ENCODE measurements at places on chromosomes 7 and 10.

- DNase-seq, result no peak
These were observed 8.0 kb upstream of the CELF2 start for GRCh38 chr10:11009471-11010308.

GRCh38 chr7:107414198-107414597, 55.7 kb upstream of the GPR22 start:
- DNase-seq, result no peak

DNA sequence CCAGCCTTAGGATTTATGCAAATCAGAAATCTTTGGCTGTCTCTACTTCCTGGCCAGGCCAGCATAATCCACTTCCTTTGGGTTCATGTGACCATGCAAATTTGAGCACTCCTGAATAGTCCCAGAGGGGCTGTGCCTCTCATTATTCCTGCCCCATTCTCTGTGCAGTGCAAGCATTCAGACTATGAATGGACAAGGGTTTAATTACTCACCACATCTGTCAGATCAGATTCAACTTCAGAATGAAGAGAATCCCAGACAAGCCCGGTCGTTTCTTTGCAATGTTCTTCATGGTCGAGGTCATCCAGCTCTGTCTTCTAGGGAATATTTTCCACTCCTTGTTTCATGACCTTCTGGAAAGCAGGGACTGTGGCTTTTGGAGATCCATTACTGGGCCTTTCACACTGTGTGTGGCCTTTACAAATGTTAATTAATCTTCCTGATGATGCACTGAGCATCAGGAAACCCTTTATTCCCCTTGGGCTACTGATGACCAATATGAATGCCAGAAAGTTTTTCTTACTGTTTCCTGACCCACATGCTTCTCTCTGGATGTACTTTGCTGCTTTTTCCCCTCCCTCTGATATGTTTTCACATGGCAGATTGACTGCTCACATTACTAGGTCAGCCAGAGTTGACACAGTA, 217.6 kb upstream of the TCF7L2 start:
- DNase-seq, result peak; percentile 77

GRCh38 chr7:83581667-83582435, 67.1 kb downstream of the SEMA3E start:
- DNase-seq, result no peak

- DNase-seq, result peak; percentile 20
These were observed 1.2 kb downstream of the ADIRF start for GRCh38 chr10:86969421-86970041.

- DNase-seq, result peak; percentile 15
These were observed 179.5 kb upstream of the LRGUK start for GRCh38 chr7:133947458-133948254.

GRCh38 chr7:148173369-148173768, 417.2 kb upstream of the C7orf33 start:
- DNase-seq, result peak; percentile 98

DNA sequence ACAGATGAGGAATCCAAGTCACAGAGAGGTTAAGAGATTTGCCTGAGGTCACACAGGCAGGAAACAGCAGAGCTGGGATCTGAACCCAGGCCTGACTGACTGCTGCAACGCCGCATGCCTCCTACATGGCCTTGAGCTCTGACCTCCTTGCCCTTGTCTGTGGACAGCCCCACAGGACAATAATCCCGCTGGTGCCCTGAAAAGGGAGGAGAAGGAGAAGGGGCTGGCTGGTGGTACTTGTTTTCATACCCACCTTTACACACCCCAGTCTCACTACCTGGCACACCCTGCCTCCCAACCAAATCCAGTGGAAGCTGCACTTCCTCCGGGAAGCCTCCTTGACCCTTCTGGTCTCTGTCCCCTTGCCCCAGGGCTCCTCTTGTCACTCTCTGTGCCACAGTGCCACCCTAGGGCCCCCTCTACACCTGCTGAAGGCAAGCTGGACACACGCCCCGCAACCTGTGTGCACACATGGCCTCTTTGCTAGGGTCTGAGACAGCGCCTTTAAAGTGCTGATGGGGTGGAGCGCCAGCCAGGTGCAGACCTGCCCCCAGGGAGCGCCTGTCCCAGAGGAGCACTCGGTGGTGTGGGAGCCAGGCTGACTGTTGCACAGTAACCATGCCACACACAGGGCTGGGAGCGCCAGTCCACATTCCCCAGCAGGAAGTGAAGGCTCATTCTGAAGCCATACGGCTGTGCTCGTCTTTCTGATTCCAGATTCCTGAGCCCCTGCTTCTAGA, 38.6 kb downstream of the ZCCHC24 start:
- peak; percentile 77 for DNase-seq

- DNase-seq, result no peak
These were observed 3.2 kb downstream of the TNS3 start for GRCh38 chr7:47578579-47579270.

- DNase-seq, result no peak
These were observed 5.8 kb downstream of the EVX1 start for GRCh38 chr7:27248427-27248806.

- no peak for DNase-seq
These were observed 84.9 kb upstream of the AGK start for GRCh38 chr7:141466151-141466904.

DNA sequence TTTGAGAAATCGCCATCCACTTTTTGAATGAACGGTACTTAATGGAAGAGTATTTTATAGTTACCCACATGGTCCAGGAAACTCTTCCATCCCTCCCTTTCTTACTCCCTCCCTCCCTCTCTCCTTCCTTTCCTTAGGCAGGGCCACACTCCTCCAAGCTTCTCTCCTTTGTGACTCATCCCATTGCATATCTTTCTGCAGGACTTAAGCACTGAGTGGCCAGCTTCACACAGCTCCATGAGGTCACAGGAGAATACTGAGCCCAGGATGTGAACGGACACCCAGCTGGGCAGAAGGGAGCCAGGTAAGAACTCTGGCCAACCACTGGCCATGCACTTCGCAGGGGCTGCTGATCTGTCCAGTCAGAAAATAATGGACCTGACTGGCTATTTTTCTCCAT, 189.7 kb upstream of the ADCY1 start:
- no peak for DNase-seq

- DNase-seq, result peak; percentile 69
These were observed 30.7 kb upstream of the APBB1IP start for GRCh38 chr10:26407406-26407969.

DNA sequence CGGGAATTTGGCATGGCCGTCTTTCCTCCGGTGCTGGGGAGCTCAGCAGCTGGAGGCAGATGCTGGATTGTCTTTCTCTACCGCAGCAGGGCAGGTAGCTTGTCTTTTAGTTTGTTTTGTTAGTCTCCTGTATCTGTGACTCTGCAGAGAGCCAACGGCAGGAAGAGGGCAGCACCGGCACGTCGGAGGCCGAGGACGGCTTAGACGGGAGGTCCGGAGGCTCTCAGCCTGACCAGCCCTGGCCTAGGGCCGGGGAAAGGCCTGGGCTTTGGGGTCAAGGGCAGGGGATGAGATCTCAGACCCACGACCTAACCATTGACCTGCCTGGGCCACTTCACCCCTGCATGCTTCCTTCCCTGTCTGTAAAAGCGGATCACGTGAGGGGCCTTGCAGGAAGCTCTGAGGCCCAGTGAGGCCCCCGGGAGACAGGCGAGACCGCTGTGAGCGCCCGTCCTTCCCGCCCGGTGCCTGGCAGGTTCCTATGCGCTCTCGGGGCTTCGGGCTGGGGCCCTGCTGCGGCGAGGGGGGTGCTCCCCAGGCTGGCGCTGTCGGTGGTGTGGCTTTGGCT, 72.7 kb downstream of the LHPP start:
- no peak for DNase-seq

DNA sequence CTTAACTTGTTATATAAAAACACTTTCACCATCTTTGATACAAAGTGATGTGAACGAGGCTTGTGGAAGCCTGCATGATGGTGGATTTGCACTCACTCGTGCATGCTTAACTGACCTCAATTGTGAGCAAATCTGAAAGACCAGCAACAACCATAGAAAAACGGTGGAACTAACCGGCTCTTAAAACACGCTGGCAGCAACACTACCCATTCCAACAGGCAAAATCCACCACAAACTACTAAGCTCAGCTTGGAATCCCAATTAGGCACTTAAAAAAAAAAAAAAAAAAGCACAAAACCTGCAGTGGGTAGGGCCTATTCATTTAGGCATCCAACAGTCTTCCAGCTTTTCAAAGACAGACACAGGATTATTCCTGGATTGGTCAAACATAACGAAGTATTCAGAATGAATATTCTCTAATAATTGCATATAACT, 1.8 kb downstream of the GDI2 start:
- DNase-seq, result peak; percentile 36

GRCh38 chr7:70678621-70679251, 453.2 kb upstream of the GALNT17 start:
- no peak for DNase-seq

GRCh38 chr10:3040069-3040468, 27.3 kb upstream of the PFKP start:
- no peak for DNase-seq

DNA sequence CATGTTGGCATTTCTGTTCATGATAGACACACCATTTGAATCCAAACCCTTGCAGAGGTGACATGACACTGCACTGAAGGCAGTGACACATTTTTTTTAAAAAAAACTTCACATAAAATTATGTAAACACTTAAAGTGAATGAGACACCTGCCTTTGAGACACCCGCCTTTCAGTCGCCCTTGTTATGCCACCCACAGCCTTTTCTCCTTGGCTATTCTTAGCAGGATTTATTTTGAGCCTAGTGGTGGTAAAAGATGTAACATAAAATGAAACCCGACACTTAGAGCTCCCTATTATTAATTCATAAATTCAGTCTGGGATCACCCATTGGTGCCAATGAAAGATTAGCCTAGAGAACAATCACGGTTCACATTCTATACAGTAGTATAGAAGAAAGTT, 161.3 kb downstream of the DYNC1I1 start:
- DNase-seq, result peak; percentile 93

DNA sequence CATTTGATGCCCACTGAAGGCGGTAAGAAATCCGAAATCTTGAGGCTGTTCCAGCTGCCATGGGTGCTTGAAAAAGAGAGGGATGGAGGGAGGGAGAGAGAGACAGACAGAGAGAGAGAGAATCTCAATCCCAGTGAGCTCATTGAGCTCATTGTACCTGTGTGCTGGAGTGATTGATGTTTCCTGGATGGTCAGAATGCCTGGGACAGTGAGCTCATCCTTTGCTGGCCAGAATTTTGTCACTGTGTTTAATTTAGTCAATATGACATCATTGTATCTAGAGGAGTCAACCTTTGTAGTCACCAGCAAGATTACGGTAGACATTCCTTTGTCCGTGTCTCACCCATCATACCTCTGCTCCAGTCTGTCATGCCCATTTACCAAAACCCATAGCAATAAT, 625.4 kb upstream of the POM121L12 start:
- DNase-seq, result no peak

GRCh38 chr10:126063353-126063791, 167.0 kb downstream of the FANK1 start:
- no peak for DNase-seq

DNA sequence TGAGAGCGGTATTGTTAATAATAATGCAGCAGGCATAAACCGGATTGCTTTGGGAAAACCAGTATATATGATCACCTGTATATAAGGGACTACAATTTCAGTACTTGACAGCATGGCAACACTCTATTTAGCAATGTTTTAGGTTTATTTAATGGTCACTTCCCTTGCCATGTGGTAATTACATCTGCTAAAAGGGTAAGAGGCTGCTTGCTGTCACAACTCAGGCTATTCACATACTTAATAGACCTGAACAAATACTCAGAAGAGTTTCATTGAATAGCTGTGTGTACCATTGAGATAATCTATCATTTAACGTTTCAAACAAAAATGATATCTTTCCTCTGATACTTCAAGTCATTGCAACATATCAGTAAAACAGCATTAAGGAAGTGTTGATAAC, 90.1 kb downstream of the PCDH15 start:
- DNase-seq, result peak; percentile 83

DNA sequence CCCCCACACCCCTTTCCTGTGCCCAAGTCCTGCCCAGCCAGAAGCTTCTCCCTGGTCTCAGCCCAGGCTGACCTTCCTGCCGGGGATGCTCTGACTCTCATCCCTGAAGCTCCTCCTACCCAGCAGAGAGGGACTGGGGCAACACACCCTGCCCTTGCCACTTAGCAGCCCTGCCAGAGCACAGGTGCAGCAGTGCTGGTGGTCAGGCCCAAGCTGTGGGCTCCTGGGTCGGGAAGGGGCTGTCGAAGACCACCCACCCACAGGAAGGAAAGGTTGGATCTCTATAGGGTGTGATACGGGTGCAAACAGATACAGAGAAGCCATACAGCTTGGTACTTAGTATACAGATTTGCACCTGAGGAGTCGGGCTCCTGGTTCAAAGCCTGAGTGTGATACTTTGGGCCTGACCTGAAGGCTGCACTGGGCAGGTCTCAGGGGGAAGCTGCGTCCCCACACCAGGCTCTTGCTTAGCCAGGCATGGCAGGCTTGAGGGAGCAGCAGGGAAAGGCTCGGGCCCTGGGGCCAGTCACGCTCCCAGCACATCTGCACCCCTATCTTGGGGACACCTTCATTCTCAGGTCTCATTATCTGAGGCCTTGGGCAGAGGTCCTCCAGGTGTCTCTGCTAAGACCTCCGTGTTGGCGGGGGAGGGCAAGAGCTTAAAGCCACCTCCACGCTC, 47.3 kb downstream of the TCERG1L start:
- DNase-seq, result no peak

- DNase-seq, result no peak
These were observed 10.0 kb downstream of the CYP3A43 start for GRCh38 chr7:99837649-99838361.

DNA sequence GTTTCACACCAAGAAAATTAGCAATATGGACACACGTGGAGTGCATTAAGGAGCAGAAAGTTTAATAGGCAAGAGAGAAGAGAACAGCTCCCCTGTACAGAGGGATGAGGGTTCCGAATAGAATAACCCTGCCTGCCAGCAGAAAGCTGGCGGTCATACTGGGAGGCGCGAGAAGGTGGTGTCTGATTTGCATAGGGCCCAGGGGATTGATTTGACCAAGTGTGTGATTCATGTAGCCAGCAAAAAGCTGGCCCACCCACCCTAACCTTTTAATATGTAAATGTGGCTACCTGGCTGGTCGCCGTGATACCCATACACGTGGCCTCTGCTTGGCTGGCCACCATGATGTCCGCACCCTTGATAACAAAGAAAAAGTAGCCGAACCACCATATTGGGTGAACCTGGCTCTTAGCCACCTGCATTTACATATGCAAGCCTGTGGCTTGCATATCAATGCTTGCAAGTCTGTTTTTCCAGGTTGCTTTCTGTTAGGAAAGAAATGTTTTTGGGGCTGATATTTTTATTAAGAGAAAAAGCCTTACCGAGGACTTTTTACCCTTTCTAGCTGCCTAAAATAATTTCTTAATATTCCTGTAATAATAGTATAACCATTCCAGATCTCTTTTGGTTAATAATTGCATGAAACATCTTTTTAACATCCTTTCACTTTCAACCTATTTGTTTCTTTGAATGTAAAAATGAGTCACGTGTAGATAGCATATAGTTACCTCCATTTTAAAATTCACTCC, 20.5 kb upstream of the VWDE start:
- no peak for DNase-seq

- DNase-seq, result no peak
These were observed 49.1 kb downstream of the SRPK2 start for GRCh38 chr7:105339404-105340323.

GRCh38 chr7:16652888-16653287, 6.9 kb downstream of the BZW2 start:
- peak; percentile 90 for DNase-seq

All from NCI-H69 (cell line).